Breast epithelium (tissue), 4 donors: ENCODE measurements at places on chromosomes 4 and X. TPM values are rescaled to one million over a fixed set of nuclear protein-coding genes. Genes with fewer than 3 reads are reported as not detected.

DNA sequence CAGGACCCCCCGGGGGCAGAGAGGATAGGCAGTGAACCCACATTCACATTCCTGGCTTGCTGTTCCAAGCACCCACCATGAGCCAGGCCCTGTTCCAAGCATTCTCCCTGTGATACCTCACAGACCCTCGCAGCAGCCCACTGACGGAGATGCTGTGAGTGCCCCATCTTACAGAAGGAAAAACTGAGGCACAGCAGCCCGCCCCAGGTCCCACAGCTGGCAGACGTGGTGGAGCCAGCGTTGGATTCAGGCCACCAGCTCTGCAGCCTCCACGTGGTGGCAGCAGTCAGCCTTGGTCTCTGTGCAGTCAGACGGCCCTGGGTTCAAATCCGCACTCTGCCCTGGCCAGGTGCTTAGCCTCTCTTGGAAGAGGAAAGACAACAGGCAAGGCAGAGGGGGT is 16.8 kb downstream of the MAN2B2 start:
- H3K4me1 ChIP-seq = no peaks in the 10 kb centered on the region
- no peaks in the 10 kb centered on the region for H3K36me3 ChIP-seq
- H3K27me3 ChIP-seq = no peaks in the 10 kb centered on the region
- H3K4me3 ChIP-seq = no peak overlapping the region
- DNase-seq = no peak
- H3K27ac ChIP-seq = no peak overlapping the region

TRO gene
- total RNA-seq = 14.8 TPM

KIT gene
- total RNA-seq = 23.2 TPM

MGAT4D gene
- total RNA-seq = not detected

SPANXB1 gene
- not detected for total RNA-seq

DNA sequence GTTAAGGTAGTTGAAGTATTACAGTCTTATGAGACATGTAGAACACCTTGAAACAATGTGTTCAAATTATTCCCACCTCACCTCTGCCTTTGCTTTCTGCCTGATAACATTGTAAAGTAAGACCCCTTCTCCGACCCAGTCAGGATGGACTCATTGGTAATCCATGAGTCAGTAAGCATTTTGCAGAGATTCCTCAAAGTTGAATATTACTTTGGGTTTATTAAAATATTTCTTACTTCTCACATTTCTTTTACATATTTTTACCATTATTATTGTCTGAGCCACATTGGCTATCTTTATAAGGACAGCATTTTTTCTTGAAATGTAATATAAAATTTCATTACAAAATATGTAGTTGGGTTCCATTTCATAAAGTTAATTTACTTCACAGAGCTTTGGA is 201.6 kb downstream of the BMPR1B start:
- H3K36me3 ChIP-seq = no peaks in the 10 kb centered on the region
- H3K27me3 ChIP-seq = no peaks in the 10 kb centered on the region
- no peak for DNase-seq
- H3K4me3 ChIP-seq = no peak overlapping the region

RGN gene
- 3.8 TPM for total RNA-seq

DNA sequence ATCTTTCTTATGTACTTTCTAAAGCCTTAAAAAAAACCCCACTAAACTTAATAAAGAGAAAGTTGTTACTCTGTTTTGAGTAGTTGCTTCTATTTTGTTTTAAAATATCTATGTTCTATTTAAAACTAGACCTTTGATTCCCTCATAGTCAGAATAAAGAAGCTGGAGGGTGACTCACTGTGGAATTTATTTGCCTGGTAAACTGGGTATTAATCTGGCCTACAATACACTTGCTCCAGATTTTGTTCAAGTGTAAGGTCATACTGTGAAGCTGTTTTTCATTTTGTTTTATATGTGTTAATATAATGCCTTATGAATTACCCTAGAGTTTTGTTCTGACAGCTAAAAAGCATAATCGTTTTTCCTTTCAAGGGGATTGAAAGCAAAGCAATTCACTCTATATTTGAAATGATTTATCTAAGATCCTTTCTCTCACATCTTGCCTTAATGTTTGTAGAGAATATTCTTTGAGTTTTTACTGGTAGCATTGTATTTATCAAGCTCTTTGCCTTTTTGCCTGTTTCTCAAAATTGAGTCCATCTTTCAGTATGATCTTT is 277.4 kb upstream of the PITX2 start:
- no peaks in the 10 kb centered on the region for H3K4me1 ChIP-seq
- H3K36me3 ChIP-seq = no peaks in the 10 kb centered on the region
- DNase-seq = no peak
- H3K27me3 ChIP-seq = no peaks in the 10 kb centered on the region
- no peak overlapping the region for H3K27ac ChIP-seq

- no peaks in the 10 kb centered on the region for H3K4me1 ChIP-seq
- H3K27ac ChIP-seq = no peak overlapping the region
- DNase-seq = no peak
- H3K36me3 ChIP-seq = no peaks in the 10 kb centered on the region
- no peak overlapping the region for H3K4me3 ChIP-seq
These were observed 98.2 kb downstream of the FRYL start for GRCh38 chr4:48681856-48682255.

GRCh38 chr4:127586922-127587571 is 45.7 kb upstream of the INTU start:
- no peak overlapping the region for H3K4me3 ChIP-seq
- no peaks in the 10 kb centered on the region for H3K27me3 ChIP-seq
- no peak for DNase-seq
- no peak overlapping the region for H3K27ac ChIP-seq

- no peak overlapping the region for H3K4me3 ChIP-seq
- H3K4me1 ChIP-seq = no peaks in the 10 kb centered on the region
- no peaks in the 10 kb centered on the region for H3K36me3 ChIP-seq
- peaks cover 8% of the 10 kb centered on the region for H3K27me3 ChIP-seq
These were observed 44.4 kb upstream of the DHRSX start for GRCh38 chrX:2545144-2545543.

- no peaks in the 10 kb centered on the region for H3K36me3 ChIP-seq
- H3K4me1 ChIP-seq = peaks cover 10% of the 10 kb centered on the region
- no peak overlapping the region for H3K4me3 ChIP-seq
- no peaks in the 10 kb centered on the region for H3K27me3 ChIP-seq
These were observed 5.2 kb downstream of the TIFA start for GRCh38 chr4:112280386-112281056.
